ENCODE measurements at places on chromosomes 7 and 10. TPM values are rescaled to one million over a fixed set of nuclear protein-coding genes. Genes with fewer than 3 reads are reported as not detected.

Gene GRID1
- 3.0 TPM for polyA plus RNA-seq

Gene SLC16A9
- polyA plus RNA-seq, result 2.2 TPM

Gene EBF3
- polyA plus RNA-seq, result 71.1 TPM

Gene PAPOLB
- 0.04 TPM for polyA plus RNA-seq

Gene ITGA8
- polyA plus RNA-seq, result 6.6 TPM

Gene TIMM23B
- polyA plus RNA-seq, result 15.3 TPM

Gene NPY
- polyA plus RNA-seq, result 3.8 TPM

Gene CHCHD3
- polyA plus RNA-seq, result 66.2 TPM

- no peak for DNase-seq
Observed at GRCh38 chr10:120833222-120833928, 17.8 kb upstream of the WDR11 start.

GRCh38 chr7:101432316-101432715 lies 69.6 kb downstream of the COL26A1 start:
- DNase-seq, result no peak

- DNase-seq, result no peak
Observed at GRCh38 chr7:101411508-101411874, 48.8 kb downstream of the COL26A1 start.

DNA sequence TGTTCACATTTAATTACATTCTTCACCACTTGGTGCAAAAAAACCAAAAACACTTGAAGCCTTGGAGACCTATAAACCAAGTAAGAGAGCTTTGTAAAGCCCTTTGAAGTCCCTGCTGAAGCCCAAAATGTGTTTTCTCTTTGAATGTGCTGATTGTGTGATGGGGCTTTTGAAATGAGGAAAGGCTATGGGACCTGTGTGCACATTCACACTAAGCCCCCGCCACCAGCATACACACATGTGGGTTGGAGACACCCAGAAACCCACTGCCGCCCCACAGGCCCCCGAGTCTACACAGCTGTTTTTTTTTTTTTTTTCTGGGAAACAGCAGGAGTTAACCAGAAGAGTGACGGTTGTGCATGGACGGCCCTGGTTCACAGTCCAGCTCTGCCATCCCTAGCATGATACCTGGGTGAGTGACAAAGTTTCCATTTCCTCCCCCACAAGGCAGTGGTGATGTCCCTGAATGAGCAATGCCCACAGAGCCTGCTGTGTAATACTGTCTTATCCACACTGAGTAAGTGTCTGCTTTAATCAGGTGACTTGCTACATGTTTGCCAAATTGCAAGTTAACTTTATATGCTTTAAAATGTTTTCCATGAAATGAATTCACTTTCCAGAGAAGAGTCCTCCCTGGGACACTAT lies 154.6 kb upstream of the GDF10 start:
- DNase-seq, result no peak

GRCh38 chr7:97555857-97556421 lies 175.9 kb upstream of the TAC1 start:
- no peak for DNase-seq

DNA sequence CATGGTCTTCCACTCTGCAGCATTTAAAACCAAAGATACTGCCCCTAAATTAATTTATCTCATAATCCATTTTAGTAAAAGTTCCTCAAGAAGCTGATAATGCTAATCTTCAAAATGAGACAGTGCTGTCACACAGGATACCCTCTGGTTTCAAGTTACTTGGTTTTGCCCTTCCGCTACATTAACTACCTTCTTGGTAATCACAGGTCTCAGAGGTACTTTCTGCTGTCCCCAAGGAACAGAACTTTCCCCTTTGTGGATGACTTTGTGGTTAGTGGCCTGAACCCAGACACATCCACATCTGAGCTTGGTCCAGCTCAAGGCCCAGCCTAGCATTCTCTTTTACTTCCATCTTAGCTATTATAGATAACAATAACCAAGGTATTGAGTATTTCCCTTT lies 88.8 kb upstream of the TMEM26 start:
- no peak for DNase-seq

GRCh38 chr7:13117103-13117502 lies 429.7 kb downstream of the ARL4A start:
- no peak for DNase-seq

GRCh38 chr7:127598318-127598717 lies 4.8 kb downstream of the FSCN3 start:
- DNase-seq, result no peak

DNA sequence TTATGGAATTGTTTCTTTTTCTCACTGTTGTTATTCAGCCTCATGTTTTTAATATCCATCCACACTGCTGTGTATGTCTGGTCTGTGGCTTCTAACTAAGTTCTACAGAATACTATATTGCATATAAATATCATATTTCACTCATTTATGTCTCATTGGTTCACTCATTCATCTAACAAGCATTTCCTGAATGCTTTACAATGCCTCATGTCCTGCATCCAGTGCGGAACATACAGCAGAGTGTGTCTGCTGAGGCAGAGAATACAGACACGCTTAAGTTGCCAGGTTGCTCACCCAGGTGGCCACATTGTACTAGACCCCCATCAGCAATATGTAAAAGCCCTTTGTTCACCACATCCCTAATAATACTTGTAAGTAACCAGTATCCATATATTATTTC lies 111.8 kb upstream of the CNTNAP2 start:
- DNase-seq, result no peak

All from hindlimb muscle (tissue), 1 donor.